M059J (cell line): ENCODE measurements at places on chromosomes 3 and 15.

GRCh38 chr3:136885357-136886213 lies 23.6 kb downstream of the NCK1 start:
- no peak for DNase-seq

- DNase-seq, result no peak
Observed at GRCh38 chr15:60525341-60526039, 46.5 kb upstream of the ICE2 start.

DNA sequence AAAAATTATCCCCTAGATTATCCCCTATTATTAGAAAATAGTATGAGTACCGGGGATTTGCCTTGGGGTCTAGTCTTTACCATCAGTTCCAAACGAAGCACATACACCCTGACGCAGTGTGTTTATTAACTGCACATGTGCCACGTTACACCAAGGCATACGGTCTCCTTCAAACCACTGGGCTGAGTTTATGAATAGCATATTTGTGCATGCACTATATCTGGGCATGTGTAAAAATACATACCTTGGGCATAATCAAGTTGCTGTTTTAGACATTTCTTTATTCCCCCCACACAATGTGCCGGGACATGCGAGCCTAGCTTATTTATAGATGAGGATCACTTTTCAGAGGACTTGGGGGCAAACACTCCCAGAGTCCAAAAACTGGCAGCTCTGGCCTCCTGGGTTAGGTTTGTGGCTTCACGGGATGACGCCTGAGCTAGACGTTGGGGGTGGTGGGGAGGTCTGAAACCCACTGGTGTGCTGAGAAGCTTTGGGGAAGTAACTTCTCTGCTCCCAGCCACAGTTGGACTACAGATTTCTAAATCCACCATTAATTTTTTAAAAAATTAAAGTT lies 16.2 kb downstream of the IGDCC4 start:
- no peak for DNase-seq

GRCh38 chr3:15268033-15268631 lies 62.1 kb downstream of the CAPN7 start:
- peak; percentile 75 for DNase-seq

GRCh38 chr15:22778796-22779195 lies 7.6 kb upstream of the NIPA1 start:
- DNase-seq, result no peak

- no peak for DNase-seq
Observed at GRCh38 chr3:189288348-189289235, 116.8 kb downstream of the TPRG1 start.

DNA sequence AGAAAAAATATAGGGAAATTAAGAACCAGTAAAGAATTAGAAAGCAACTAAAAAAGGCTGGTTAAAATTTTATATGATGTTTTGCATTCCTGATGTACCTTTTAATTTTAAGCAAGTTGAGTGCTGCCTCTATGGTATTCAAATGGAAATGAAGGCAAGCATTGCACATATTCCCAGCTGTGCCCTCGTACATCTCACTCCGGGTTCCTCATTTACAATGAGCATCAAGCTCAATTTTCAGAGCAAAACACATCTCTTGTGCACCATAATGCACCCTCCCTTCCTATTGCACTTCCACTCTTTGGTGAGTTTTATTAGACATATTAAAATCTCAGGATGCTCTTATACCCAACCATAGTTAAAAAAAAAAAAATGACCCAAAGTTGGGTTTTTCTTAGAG lies 267.9 kb downstream of the CHST2 start:
- no peak for DNase-seq

DNA sequence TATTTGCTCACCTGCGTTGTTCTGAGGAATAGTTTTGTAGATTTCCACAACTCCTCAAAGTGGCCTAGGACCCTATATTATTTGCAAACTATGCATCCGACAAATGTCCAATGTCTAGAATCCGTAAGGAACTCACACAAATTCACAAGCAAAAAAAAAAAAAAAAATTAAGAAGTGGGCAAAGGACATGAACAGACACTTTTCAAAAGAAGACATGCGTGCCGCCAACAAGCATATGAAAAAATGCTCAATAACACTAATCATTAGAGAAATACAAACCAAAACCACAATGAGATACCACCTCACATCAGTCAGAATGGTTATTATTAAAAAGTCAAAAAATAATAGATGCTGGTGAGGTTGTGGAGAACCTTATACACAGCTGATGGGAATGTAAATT lies 398.5 kb upstream of the PROK2 start:
- no peak for DNase-seq

DNA sequence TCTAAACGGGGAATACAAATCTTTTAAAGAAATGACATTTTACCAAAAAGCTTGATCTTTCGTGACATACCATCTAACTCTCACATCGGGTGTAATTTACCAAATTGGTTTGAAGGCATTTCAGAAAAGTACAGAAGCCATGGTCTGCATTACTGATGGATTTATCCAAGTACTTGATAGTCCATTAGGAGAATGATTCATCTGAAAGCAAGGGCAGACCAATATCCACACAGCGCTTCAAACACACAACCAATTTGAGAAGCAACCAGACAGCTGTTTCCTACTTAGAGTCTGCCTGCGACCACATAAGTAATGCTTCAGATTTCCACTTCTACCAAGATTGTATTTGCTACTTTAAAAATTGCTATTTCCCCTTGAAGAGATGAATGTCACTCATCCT lies 697.6 kb upstream of the ALCAM start:
- DNase-seq, result no peak

- DNase-seq, result peak; percentile 75
Observed at GRCh38 chr15:92797168-92798052, 102.7 kb upstream of the CHD2 start.

- DNase-seq, result no peak
Observed at GRCh38 chr15:88954431-88955277, 41.5 kb upstream of the MFGE8 start.

DNA sequence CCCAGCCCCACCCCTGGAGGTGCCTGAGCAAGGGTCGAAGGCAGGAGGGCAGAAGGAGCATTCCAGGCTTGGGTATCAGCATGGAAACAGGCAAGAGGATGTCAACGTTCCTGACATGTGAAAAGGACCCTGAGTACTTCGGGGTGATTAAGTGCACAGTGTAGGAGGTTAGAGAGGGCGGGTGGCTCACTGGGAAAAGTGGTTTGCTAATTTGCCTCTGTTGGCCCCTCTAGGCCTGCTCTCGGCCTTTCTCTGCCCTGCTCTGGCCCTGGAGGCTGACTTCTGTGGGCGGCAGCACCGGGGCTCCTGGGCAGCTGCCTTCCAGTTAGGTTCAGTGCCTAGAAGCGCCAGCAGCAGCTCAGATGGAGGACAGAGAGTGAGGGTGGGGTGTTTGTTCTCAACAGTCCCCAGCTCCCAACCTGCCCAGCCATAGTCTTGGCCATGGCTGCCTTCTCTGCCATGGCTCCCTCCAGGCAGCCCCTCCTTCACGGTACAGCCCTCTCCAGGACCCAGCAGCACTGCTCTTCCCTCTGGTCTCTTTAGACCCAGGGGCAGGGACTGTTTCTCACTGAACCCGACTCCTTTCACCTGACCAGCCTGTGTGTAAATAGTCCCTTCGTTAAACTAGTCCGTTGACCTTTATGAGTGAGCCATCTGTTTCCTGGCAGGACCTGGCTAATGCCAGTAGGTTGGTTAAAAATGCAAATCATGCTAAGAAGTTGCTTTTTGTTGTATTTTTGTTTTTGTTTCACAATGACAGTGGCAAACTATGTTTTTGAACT lies 107.1 kb upstream of the TPM1 start:
- no peak for DNase-seq

DNA sequence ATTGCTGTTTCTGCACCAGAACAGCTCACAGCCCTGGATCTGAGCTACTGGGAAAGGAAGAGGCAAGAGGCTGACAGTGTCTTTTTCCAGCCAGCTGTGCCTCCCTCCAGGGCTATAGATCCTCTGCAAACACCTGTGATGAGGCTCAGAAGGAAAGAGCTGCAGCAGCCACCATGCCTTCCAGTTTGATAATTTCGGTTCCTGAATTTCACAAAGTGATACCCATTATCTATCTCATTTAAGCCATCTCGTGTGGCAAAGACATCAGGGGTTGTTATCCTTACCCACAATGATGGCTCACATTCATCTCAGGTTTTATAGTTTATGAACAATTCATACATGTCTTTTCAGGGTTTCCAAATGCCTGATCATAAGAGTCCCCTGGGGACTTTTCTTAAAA lies 1.8 kb upstream of the LARP6 start:
- no peak for DNase-seq

GRCh38 chr3:120449701-120450599 lies 842 bp downstream of the FSTL1 start:
- peak; percentile 63 for DNase-seq

DNA sequence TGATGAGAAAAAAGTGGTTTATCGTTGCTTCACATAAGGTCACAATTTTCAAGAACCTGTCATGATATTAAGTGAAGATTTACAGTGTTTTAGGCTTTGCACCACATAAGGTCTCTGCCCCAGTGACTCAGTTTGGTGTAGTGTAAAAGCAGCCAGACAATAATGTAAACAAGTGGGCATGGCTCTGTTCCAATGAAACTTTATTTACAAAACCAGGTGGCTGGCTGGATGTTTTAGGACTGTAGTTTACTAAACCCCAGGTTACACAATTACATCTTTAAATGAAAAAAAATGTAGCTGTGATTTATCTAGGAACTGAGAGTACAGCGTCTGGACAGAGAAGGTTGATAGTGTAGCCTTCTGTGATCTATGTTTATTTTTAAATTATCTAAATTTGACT lies 9.7 kb upstream of the FBXL22 start:
- peak; percentile 90 for DNase-seq

DNA sequence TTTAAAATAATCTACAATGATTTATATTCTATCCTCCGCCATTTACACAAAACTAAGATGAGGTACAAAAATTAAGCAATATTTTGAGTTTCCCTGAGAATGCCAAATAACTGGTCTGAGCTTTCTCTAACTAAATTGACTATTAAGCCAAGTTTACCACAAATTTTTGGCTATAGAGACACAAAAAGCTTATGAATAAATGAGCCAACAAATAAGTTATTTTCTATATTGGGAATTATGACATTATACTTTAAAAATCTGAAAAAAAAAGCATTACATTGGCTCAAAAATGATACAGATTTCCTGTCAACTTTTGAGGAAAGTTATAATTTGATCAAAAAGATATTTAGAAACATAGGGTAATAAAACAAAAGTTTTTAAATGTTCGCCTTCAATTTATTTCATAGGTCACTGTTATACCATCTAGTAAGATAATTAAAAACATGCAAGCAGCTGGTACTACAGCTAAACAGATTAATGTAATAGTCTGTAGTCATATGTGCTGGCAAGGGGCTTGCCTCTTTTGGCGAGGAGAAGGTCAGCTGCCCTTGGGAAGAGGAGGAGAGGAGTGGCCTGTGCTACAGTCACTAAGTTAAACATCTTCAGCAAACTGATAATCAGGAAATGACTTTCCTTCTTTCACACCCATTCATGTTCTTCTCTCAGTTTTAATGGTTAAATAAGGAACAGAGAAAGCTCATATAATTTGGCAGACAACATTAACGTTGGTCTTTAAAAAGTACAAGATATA lies 318.5 kb downstream of the TBC1D5 start:
- DNase-seq, result no peak

DNA sequence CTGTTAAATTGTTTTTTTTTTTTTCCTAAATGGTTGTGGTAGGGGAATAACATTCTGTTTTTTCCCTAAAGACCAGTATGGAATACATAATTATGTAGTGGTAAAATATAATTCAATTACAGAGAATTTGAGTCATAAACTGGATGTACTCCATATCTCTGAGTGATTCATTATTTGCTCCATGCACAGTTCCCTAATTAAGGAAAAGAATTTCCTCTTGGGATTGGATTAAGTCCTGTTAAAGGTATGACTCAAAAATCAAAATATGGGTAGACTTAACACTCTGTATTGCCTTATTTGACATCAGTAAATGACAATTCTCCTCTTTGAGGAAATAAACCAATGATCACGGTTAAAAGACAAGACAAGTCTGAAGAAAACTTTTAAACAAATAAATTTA lies 78.0 kb upstream of the KCNH8 start:
- DNase-seq, result no peak

DNA sequence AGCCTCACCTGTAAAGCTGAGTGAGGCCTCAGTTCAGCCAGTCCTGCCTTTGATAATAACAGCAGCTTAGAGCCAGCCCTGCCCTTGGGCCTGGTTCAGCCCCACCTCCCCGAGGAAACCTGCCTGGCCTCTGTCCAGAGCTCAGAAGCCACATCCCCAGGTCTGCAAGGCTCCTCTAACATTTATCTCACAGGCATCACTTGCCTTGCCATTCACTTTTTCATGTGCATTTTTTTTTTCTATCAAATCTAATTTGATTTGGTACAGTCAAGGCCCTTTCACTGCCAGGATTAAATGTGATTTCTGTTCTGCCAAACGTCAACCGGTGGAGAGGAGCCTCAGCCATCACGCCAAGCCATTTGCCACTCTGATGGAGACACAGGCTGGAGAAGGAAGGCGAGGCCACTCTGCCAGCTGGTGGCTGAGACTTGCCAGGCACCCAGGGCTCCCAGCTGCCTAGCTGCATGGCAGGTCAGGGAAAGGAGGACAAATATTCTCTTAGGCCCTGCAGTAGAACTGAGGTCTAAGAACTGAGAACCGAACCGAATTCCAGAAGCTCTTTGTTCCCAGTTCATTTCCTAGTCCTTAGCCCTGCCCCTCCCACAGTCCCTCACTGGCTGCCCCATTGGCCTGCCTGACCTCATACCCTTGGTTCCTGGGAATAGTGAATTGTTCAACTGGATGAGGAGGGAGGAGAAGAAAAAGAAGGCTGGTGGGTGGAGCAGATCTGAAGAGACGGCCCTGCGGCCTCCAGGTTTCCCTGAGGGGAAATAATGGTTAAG lies 76.4 kb downstream of the SPSB4 start:
- DNase-seq, result no peak

DNA sequence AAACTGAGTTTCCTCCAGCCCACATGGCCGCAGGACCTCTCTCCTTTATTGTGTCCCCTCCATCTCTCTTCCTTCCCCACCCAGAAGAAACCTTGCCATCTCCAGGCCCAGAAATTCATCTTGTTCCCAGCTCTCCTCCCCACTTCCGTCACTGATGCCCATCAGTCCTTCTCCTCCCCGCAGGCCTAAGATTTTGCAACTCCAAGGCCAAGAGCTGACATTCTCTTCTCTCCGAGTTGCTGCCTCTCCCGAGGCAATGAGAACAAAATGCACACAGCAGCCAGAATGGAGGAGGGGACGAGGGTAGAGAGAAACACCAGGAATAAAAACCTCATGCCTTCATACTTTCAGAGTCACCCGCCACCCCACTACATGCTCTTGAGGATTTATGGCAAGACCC lies 526.5 kb upstream of the PROK2 start:
- DNase-seq, result no peak

DNA sequence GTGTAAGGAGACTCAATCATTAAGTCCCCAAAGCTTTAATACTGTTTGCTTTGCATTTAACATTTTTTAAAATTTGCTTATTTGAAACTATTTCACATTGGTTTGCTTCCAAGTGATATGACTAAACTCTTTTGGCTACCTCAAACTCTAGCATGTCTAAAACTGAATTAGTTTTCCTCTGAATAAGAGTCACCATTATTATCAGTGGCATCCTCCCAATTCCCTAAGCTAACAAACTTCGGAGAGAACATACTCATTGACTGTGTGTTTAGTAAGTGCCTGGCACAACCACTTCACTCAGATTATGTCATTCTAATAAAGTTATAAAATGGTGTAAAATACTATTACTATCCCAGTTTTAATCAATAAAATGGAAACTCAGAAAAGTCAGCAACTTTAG lies 21.9 kb downstream of the ATOSA start:
- peak; percentile 75 for DNase-seq
